ENCODE measurements at places on chromosomes 4 and X.

DNA sequence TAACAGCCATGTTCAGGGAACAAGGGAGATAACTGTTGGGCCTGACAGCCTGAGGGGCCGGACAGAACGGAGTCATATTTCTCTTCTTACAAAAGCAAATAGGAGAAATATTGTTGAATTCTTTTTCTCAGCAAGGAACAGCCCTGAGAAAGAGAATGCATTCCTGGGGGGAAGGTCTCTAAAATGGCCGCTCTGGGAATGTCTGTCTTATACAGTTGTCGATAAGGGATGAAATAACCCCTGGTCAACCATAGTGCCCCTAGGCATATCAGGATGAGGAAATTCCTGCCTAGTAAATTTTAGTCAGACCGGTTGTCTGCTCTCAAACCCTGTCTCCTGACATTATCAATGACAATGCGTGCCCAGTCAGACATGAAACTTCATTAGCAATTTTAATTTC, 1925.5 kb downstream of the PCDH7 start:
- no peak for DNase-seq

DNA sequence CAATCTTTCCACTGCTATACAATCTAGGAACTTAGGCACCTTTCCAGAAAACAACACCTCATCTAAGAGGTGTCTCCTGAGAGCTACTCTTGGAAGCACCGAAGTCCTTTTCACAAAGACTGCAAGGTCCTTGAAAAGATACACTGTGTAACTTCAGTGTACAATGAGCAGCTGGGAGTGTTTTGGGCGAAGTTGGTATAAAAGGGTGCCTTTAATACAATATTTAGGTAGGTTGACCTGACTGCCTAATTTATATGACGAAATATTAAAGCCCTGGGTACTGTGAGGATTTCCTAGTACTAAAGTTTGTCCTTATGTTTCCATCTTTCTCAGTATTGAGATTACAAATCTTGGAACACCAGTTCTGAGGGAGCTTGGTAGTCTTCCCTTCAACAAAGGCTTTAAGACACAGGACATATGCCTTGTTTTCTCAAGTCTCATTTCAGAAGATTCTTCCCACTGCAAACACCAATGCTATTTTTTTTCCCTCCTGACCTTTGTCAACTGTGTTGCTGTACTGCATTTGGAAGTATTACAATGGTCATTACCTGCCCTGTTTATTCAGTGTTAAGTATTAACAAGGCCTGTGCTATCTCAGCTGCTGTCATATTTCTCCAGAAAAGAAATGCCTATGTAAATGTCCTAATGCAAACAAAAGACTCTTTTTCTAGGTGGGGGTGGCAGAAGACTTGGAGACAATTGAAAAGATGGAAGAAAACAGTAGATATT, 134.2 kb downstream of the MAML3 start:
- no peak for DNase-seq

GRCh38 chrX:71549986-71550385, 17.1 kb downstream of the OGT start:
- no peak for DNase-seq

GRCh38 chr4:133592591-133592990, 443.5 kb downstream of the PCDH10 start:
- no peak for DNase-seq

DNA sequence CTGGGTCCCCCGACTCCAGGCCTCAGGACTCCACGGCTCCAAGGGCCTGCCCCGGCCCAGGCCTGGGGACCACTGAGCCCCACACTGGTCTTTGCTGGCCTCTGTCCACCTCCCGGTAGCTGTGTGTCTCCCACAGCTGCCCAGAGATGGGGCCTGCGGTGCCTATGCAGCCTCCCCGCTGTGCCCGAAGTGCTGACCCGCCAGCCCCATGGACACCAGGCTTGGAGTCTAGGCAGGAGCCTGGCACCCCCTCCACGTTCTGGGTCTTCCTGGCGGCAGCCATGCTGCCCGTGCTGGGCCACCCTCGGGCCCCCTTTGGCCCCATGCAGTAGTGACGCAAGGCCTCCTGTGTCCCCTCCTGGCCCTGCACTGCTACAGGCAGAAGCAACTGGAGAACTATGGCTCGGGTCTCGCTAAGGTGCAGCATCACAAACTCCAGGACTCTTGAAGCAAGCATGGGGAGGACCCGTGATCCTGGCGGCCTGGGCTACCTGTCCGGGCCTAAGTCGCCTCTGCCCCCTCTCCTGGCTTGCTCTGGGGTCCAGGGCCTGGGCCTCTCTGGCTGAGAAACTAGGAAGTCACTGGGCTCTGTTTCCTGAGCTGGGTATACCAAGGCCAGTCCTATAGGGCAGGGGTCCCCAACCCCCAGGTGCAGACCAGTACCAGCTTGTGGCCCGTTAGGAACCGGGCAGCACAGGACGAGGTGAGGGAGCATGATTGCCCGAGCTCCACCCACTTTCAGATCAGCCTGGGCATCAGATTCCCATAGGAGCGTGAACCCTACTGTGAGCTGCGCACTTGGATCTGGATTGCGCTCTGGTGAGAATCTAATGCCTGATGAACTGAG, 917 bp downstream of the MYL5 start:
- no peak for DNase-seq

GRCh38 chrX:124328765-124329164, 3.7 kb upstream of the TEX13D start:
- DNase-seq = no peak

DNA sequence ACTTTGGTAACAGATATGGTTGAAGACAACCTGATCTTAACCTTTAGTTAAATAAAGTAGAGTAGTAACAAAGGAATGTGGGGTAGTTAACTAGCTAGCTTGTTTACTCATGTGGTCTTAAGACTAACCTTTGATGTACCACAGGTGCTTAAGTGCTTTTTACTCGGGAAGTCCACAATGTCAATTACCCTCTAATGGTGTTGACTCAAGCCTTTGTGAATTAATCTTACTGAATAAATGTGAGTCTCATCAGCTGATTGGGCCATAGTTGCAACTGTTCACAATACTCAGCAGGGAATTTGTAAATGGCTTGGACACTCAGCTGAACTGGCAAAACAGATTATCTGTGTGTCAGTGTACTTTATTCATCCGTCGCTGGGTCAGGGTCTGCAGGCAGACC, 119.0 kb upstream of the UGT8 start:
- no peak for DNase-seq

- DNase-seq = no peak
Observed at GRCh38 chr4:54073271-54073880, 9.0 kb upstream of the CHIC2 start.

GRCh38 chrX:149961572-149961971, 23.3 kb upstream of the EOLA2 start:
- no peak for DNase-seq

- DNase-seq = no peak
Observed at GRCh38 chr4:71369536-71369935, 30.7 kb downstream of the SLC4A4 start.

DNA sequence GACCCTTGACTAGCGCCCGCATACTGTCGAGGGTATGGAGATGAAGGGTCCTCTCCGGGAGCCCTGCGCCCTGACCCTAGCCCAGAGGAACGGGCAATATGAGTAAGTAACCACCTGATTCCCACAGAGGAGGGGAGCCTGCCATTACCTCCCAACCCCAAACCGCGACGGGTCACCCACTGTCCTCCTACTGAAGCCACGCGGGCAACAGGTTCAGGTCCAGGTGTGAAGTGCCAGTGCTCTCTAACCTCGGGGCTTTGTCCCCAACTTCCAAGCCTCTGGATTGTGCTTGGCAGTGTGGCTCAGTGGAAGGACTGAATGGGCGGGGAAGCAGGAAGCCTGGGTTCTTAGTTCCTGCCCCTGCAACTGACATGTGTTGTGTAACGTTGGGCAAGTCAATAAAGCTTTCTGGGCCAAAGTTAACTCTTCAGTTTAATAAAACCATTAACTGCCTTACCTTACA, 694 bp downstream of the OCRL start:
- DNase-seq = no peak

DNA sequence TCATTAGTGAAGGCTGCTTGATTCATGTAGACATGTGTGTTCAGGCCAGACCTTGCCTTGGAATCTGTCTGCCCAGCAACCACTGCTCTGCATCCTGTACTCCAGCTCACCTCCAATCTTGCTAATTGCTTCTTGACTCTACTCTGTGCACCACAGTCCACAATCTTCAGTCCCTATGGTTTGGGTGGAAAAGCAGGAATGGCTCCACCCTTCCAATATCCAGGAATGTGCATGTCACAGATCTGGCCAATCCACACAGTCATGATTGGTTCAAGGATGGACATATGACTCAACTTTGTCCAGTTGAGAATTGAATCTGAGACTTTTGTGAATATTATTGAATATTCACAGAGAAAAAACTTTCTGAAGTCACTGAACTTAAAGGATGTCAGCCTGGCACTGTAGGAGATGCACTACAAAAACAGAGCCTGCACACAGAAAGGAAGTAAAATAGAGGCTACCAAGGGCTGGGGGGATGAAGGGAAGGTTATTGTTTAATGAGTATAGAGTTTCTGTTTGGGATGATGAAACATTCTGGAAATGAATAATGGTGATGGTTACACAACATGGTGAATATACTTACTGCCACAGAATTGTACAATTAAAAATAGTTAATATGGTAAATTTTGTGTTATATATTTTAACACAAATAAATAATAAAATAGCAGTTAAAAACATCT, 161.3 kb upstream of the USP38 start:
- DNase-seq = no peak

- no peak for DNase-seq
Observed at GRCh38 chrX:24412637-24413363, 52.3 kb upstream of the PDK3 start.

DNA sequence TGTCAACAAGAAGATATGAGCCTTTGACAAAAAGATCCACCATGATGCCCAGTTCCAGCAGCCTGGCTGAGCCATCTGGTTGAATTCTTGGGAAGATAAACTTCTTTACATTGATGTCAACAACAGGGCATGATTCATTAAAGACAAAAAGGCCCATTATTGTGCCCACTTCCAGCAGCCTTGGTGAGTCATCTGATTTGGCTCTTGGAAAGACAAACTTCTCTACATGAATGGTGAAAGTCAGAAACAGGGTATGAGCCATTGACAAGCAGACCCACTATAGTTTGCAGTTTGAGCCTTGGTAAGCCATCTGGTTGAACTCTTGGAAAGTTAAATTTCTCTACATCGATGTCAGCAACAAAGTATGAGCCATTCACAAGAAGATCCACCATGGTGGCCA, 4.1 kb upstream of the CSF2RA start:
- DNase-seq = no peak

GRCh38 chr4:38529189-38530115, 134.5 kb upstream of the KLF3 start:
- DNase-seq = no peak

DNA sequence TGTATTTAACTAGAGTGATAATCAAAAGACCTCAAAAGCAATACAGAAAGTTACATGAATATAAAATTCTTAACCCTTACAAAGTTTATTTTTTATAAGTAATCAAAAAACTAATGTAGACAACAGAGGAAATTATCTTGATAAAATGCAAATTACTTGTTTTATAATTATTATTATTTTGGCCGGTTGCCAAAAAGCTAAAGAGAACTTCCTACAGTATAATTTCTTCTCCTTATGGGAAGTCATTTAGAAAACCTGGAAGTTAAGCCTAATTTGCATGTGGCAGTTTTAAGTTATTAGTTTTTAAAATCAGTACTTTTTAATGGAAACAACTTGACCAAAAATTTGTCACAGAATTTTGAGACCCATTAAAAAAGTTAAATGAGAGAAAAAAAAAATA, 621.3 kb upstream of the PCDH10 start:
- no peak for DNase-seq

DNA sequence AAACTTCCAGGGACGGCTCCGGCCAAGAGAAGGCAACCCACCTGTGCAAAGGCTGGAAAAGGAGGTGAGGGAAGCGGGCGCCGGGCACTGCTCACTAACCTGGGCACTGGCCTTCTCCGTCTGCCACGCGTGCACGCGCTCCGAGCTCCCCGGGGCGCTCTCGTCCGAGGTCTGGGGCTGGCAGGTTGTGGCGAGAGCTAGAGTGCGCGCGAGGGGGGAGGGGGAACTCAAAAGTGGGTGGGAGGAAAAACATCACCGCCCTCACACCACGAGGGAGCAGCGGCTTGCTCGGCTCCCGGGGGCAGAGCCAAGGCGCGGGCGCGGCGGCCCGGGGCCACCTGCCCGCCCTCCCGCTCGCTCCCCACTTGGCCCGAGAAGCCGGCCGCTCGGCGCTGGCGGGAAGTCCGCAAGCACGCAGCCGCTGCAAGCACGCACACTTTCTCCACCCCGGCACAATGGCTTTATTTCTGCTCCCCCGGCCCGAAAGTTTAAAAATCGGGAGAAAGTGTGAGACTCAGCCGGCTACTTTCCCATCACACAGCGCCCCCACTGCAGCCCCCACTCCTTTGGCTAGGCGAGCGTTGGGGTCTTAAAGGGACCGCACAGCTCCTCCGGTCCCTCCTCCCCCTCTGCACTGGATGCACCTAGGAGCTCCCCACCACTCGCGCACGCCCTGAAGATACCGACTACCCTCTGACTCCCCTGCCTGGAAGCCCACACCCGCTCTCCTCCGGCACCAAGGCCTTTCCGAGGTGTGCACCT, at the start of gene CHRDL1:
TSS of gene CHRDL1 (minus strand) at position 173 of the 762 bp plus-strand sequence. CDS start 3,636 bp downstream, outside the sequence.
- DNase-seq = no peak

- DNase-seq = peak; percentile 3
Observed at GRCh38 chr4:22237155-22237751, 278.6 kb downstream of the ADGRA3 start.

GRCh38 chrX:154548028-154548316, 552 bp downstream of the IKBKG start:
- DNase-seq = no peak

GRCh38 chr4:72432975-72433374, 136.0 kb downstream of the ADAMTS3 start:
- no peak for DNase-seq

- no peak for DNase-seq
Observed at GRCh38 chr4:76007089-76007862, at the start of gene CXCL9. Gene CXCL9, minus strand, starts transcription at chr4:76007509. Its CDS starts 60 bp downstream, at chr4:76007449.

- peak; percentile 69 for DNase-seq
Observed at GRCh38 chr4:36244257-36245082, at the start of gene ARAP2. Gene ARAP2, minus strand, starts transcription at chr4:36244514. Its CDS starts 15,028 bp downstream, at chr4:36229486.

GRCh38 chr4:19425146-19425545, 826.6 kb upstream of the SLIT2 start:
- DNase-seq = no peak

DNA sequence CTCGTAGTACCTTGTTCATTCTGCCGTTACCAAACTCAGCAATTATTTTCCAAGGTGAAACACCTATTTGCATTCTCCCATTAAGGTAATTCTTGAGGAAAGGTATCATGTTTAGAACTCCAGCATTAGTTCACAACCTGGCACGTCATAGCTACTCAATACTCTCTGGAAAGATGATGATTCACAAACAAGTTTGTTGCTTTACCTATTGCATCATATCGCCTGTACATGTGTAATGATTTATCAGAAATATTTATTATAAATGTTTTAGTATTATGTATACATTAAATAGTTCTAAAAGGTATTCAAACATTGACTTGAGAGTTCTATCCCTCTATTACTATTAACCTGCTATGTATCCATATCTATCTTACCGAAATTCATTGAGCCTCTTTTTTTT, 658.3 kb upstream of the PITX2 start:
- DNase-seq = no peak

DNA sequence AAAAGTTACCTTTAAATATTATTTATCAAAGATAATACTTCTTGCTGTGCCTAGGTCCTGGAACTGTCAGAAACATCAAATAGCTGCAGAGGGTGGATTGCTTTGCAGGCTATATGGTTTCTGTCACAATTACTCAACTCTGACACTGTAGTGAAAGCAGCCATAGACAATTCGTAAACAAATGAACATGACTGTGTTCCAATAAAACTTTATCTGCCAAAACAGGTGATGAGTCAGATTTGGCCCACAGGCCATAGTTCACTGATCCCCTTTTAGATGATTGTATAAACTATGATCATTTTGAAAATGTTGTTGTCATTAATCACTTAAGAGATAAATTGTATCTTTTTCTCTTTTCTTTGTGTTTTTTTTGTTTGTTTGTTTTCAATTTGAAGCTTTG, 8.4 kb upstream of the MEPE start:
- no peak for DNase-seq

All from stimulated activated CD8-positive, alpha-beta memory T cell treated with anti-CD3 and anti-CD28 coated beads, Interleukin-15, amount 100 ng/mL, for 4 hours (primary cell).